ENCODE measurements at places on chromosomes 11 and 22.

DNA sequence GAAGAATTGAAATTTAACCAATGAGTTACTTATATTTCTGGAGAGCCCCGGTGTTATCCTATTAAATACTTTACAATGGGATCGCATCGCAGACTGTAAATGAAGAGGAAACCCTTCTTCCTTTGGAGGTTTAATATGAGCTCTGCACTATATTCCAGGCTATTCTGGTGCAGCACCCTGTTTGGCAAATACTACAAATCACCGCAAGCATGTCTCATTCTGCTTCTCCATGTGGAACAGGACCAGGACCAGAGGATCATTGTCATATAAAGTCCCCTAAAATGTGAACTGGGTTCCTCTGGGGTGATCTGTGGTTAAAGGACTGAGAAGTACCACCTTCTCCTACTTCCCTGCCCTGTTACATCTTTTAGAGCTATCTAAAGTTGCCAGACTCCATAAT is 703.7 kb downstream of the DLG2 start:
- DNase-seq = no peak

DNA sequence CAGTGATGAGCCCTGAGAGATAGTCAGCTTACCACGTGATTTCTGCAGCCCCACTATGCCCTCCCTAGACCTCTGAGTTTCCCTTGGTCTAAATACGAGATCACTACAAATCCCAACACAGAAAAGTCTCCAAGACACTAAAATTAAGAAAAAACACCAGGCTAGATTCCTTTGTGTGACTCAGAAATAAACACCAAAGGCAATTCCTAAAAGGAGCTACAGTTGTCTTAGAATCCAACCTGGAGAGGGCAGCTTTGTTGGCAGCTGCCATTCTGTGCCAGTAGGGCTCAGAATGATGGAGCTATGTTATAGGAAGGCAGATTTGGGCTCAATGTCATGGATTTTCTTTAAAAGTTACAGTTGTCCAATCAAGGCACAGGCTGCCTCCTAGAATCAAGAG is 37.1 kb upstream of the HMGXB4 start:
- no peak for DNase-seq

- no peak for DNase-seq
These were observed 170.4 kb upstream of the CTSC start for GRCh38 chr11:88507771-88508417.

DNA sequence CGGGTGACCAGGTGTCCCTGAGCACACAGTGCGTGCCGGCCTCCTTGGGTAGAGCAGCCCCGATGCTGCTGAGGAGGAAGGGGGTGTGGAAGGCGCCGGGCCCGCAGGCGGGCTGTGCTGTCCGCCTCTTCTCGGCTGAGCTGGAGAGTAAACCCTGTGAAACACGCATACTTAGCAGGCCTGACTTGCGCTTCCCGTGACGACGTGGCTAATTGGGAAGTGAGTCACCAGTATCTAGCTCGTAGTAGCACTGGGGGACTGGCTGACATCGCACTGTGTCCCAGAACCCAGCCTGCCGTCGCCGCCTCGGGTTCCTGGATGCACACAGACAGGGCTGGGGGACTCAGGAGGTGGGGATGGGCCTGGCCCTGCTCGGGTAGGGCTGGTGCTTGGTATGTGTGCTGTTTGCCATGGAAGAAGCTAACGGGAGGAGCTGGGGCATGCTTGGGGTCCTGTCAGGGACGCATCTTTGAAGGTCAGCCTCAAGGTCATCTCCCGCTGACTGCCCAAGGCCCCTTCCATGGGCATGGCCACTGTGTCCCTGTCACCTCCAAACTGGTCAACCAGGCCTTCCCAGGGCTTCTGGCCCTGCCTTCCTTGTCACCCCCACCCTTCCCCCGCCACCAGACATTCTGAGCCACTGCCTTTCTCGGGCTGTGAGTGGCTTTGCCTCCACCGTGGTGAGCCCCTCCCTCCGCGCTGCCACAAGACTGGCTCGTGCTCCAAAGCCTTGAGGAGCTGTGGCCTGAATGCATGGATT is 1327.0 kb downstream of the BRD1 start:
- DNase-seq = no peak

- DNase-seq = no peak
These were observed 70.0 kb upstream of the NTM start for GRCh38 chr11:131300439-131300717.

GRCh38 chr11:44627165-44627789 is 61.8 kb downstream of the CD82 start:
- no peak for DNase-seq

DNA sequence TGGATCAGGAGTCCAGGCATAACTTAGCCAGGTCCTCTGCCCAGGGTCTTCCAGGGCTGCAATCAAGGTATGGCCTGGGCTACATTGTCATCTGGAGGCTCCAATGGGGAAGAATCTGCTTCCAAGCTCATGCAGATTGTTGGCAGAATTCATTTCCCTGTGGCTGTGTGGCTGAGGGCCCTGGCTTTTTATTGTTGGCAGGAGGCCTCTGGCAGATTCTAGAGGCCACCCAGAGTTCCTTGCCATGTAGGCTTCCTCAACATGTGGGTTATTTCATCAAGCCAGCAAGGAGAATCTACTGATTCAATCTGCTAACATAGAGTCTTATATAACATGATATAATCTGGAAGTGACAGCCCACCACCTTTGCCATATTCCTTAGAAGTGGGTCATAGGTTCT is 16.4 kb upstream of the EP300 start:
- no peak for DNase-seq

DNA sequence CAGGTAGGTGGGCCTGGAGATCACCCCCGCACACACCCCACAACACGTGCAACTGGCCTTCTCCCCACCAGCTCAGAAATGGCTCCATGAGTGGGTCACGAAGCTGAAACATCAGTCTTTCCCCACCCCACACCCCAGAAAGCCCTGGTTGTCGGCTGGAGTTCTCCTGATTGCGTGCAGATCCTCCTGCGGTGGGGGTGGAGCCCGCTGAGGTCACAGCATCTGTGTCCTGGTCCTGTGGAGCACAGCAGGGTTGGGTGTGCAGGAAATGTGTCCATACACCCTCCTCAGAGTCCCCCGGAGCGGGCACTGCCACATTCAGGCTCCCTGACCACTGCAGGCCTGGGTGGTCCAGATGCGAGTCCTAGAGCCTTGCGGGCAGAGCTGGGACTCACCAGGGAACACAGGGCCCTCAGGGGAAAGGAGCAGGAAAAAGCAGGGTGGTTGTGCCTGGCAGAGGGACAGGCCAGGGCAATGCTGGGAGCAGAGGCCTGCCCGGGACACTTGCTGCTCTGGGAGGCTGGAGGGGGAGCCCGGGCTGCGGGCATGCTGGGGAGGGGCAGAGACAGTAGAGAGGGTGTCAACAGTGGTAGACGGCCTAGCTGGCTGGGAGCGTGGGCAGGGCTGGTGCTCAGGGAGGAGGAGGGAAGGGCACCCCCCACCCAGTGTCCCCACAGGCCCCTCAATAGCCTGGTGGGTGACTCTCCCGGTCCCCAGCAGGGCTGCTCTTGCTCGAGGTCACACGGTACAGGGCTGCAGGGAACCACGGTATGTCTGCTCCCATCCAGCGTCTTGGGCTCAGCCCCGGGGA is 42.4 kb upstream of the PPARA start:
- no peak for DNase-seq

DNA sequence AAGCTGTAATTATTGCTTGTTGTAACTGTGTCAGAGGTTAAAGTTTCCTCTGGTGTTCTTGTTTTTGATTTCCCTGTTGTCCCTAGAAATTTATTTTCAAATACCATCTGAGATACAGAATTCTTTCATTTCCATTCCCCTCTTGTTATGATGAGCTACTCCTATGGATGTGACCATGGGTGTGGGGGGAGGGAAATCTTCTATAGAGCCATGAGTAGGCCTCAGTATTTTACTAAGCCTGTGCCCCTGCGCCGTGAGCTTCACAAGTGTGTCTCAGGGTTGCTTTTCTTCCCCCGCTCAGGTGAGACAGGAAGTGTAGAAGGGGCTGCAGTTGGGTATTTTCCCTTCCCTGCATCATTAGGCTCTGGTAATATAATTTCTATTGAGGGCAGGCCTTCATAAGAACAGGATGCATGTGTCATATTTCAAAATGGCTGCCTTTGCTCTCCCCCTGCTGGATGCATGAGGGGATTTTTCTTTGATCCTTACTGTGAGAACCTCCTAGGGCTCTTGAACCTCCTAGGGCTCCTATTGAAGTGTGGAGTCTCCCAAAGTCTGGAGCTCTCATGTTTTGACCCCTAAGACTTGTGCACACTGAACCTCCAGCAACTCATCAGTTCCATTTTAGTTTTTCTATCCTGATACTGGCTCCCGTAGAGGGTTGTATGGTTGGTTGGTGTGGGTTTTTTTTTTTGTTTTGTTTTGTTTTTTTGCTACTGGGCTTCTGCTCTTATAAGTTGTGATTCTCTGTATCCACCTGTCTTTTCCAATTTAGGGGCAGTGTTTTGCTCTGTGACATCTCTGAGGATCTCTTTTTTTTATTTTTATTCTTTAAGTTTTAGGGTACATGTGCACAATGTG is 658.2 kb downstream of the NTM start:
- peak; percentile 84 for DNase-seq

DNA sequence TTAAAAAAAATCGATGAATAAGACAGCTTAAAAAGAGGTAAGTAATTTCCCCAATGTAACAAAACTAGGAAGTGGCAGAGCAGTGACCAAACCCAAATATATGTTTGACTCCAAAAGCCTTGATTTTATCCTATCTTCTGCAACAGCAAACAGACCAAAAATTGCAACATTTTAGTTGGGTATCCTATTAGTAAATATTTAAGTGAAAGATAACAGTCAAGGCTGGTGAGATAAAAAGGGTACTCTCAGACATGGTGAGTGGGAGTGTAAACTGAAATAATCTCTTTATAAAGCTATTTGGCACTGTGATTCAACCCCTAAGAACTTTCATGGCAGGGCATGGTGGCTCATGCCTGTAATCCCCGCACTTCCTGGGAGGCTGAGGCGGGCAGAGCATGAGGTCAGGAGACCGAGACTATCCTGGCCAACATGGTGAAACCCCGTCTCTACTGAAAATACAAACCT is 1.9 kb upstream of the RDX start:
- DNase-seq = no peak

DNA sequence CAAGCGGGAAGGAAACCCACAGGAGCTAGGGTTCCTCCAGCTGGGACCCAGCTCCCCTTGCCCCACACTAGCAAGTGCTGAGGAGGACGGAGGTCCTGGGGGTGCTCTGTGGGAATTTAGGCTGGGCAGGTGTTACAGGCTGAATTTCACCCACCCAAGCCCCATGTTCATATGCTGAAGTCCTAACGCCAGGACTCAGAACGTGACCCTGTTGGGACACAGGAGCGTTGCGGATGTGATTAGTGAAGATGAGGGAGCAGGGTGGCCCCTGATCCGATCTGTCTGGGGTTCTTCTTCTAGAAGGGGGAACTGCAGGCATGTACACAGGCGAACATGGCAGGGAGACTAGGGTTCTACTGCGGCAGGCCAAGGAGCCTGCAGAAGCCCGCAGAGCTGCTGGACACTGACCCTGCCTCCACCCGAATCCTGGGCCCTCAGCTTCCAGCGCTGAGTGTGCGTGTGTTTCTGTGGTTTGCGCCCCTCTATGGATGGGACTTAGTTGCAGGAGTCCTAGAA is 103.4 kb upstream of the FGF3 start:
- no peak for DNase-seq
